ENCODE measurements at places on chromosomes 2 and 18.
A peak's percentile ranks its signal among the peaks of the same experiment; 100 is the strongest.

DNA sequence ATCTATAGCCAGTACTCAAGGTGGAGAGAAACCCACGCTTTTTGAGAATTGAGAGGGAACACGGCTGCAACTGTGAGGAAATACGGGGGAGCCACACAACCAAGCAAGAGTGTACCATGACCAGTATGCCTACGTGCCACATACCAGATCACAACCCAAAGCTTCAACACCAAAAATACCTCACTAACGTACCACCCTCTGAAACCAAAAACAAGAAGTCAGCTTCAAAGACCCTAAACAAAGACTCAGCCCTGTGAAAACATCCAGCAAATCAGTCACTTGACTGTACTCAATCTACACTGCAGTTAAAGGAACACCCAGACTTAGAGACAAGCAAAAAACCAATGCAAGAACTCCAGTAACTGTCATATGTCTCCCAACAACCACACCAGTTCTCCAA, 17.0 kb downstream of the RNU4ATAC start:
- no peak for DNase-seq

- DNase-seq = no peak
Observed at GRCh38 chr2:241509155-241509784, 886 bp upstream of the STK25 start.

GRCh38 chr18:32548688-32549087, 78.0 kb upstream of the GAREM1 start:
- DNase-seq = no peak

GRCh38 chr2:47046271-47046670, 108.8 kb downstream of the STPG4 start:
- DNase-seq = no peak

- no peak for DNase-seq
Observed at GRCh38 chr2:182300608-182301007, 126.2 kb downstream of the PDE1A start.

GRCh38 chr2:225091336-225091735, 49.1 kb upstream of the DOCK10 start:
- no peak for DNase-seq

GRCh38 chr2:15811367-15811766, 129.0 kb upstream of the MYCN start:
- no peak for DNase-seq

GRCh38 chr2:16244966-16245320, 304.6 kb downstream of the MYCN start:
- no peak for DNase-seq

DNA sequence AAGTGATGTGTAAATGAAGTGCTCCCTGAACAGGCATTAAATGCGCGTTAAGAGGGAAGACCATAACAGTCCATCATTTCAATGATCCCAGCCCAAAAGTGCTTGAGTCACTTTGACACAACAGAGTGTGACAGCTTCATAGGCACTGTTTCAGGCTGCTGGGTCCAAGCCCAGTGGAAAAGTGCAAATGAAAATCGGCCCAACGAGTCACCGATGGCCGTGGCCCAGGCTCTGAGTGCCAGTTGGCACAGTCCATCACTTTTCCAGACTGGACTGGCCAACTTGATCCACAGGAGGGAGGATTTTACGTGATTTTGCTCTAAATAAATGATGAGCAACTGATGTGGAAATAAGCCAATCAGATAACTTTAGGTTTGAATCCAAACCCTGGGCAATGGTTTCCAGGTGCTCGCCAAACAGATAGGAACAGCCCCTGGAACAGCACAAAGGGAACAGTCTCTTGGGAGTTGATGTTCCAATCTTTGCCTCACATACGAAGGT, 114.0 kb downstream of the SP3 start:
- peak; percentile 73 for DNase-seq

DNA sequence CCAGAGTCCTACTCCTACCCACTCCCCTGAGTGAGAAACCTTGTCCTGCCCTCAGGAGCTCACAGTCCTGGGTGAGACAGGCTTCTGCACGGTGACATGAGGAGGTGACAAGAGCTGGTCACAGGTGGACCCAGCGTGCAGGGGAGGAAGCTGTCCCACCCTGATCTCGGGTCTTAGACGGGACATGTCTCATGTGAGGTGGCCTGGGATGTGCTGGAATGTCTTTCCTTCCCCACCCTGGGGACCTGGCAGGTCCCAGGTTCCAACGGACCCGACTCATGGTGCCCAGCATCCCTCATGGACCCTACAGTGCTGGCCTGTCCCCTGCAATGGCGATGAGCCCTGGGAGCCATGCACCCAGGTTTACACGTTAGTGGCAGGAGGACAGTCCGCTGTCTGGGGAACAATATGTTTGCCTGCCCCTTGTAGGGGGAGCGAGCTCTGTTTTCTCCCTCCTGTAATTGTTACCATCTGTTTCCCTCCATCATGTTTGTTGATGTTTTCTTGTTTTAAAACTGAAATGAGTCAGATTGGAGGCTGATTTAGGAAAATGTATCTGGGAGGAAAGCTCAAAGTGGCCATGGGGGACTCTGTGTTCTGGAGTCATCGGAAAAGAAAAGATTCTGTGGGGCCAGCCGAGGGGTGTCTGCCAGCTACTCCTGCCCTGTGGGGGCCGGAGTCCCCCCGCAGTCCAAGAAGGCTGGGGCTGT, 238.1 kb downstream of the KLHL29 start:
- DNase-seq = peak; percentile 22

GRCh38 chr2:128465246-128466170, 146.8 kb upstream of the HS6ST1 start:
- DNase-seq = peak; percentile 9

DNA sequence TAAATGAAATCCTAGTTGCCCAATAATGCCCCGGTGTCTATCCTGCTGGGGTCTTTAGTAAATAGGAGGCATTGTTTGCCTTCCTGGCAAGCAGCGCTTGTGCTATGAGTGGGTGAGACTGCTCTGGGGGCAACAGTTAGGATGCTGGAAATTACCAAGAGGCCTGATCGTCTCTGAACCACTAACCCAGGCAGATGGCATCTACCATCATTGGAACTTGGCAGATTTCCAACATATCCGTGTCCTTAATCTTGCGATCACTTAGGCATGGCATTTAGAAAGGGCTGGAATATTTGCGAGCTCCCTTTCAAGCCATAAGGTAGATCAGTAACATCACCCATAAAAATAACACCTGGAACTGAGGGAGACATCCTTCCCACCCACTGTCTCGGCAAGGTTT, 18.8 kb upstream of the SH3RF3 start:
- no peak for DNase-seq

- no peak for DNase-seq
Observed at GRCh38 chr18:35609236-35609635, 27.7 kb downstream of the GALNT1 start.

DNA sequence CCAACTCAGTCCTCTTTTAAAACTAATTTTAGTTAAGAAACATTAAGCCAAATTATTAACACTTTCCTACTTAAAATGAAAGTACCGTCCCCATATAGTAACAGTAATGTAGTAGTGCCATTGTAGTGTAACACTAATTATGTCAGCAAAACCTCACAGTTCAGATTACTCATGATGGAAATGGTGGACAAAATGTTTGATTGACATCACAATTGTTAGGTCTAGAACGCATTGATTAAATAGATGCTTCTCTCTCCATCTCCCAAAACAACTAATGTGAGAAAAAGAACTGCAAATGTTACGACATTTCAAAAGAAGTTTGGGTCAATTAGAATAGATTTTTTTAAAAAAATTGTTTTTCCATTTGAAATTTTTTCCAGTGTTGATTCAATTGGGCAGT, 1.2 kb upstream of the ATF2 start:
- DNase-seq = no peak

- DNase-seq = peak; percentile 84
Observed at GRCh38 chr2:48530033-48530811, at the start of gene STON1. STON1 (plus strand) TSS chr2:48530154; CDS start chr2:48580634, 50,480 bp downstream.

DNA sequence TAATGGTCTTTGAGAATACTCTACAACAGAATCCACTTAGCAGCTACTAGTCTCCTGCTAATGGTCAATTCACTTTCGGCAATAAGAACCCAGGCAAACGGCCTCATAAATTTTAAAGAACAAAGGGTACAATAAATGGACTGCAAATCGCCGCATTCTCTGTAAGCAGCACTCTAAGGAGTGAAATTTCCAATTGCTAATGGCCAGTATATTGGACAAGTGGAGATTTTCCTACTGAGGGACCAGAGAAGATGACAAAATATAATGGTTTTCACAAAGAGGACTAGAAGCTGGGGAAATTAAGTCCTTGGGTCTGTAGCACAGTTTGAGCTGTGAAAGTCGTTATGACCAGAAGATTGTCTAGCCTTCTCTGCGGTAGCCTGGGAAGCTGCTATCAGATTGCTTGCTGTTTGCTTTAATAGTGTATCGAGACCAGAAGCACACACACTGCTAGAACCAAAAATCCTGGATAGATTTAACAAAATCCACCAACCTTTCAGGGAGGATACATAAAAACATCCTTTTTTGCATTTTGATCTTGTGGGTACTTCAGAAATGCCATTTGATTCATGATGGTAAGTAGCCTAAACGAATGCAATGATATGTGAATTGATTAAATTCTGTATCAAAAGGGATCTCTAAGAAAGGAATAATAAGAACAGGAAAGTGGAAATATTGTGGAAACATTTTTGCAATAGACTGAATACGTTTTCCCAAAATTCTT, 53.6 kb upstream of the ATP8B1 start:
- DNase-seq = no peak

- DNase-seq = no peak
Observed at GRCh38 chr2:137872577-137872976, 91.7 kb upstream of the HNMT start.

DNA sequence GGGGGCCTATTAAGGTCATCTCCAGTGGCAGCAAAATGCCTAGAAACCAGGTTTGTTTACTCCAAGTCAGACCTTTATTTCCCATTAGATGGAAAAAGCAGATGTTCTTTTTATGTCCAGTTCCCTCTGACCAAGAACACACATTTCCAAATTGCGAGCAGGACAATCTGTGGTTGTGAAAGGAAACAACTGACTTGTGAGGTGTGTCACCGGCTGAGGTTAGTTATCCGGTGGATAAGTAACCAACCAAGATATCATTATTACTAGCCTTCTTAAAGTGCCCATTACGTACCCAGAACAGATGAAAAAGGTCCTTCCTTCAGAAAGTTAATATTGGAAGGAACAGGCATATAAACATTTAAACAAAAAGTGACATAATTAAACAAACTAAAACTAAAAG, 112.9 kb downstream of the THADA start:
- DNase-seq = peak; percentile 32

DNA sequence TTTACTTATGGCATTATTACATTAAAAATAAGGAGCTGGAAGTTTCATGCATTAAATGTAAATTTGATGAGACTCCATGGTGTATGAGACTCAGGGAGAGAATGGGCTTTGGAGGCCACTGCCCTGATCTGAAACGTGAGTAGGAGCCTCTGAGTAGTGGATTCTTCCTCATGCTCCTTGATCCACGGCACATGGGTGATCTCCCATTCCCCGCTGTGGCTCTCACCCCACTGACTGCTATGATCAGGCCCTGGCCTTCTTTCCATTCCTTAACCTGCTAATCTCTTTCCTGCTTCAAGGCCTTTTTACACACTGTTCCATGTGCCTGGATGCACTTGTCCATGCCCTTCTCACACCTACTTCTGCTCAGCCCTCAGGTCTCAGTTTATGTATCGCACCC, 68.4 kb downstream of the SMAD7 start:
- DNase-seq = no peak

GRCh38 chr2:110886826-110887573, 154.6 kb downstream of the ACOXL start:
- no peak for DNase-seq

DNA sequence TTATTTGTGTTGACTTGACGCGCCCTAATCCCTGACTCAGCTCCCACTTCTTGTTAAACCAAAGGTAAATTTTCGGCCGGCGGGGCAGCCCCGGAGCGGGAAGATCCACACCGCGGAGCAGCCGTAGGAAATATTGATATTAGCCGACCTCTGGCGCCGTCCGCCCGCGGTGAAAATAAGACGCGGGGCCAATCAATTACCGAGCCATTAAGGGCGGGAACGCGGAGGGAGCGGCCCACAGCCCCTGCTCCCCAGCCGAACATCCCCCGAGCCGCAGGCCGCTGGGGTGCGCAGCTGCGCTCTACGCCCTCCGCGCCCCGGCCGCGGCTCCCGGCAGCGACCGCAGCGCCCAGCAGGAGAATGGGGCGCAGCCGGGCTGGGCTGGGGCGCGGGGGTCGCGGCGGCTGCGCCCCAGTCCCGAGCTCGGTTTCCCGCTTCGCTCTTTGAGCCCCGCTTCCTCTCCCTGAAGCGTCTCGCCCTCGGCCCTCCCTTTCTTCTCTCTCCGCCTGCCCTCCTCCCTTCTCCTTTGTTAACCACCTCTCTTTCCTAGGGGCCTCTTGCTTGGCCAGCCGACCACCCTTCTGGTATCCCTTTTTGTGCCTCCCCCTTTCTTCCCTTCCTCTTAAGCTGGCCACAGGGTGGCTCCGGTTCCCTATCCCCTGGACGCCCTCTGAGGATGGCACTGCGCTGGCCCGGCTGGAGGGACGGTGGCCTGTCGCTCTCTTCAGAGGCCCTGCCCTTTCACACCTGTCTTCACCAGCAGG, 40.9 kb downstream of the CELF4 start:
- no peak for DNase-seq

DNA sequence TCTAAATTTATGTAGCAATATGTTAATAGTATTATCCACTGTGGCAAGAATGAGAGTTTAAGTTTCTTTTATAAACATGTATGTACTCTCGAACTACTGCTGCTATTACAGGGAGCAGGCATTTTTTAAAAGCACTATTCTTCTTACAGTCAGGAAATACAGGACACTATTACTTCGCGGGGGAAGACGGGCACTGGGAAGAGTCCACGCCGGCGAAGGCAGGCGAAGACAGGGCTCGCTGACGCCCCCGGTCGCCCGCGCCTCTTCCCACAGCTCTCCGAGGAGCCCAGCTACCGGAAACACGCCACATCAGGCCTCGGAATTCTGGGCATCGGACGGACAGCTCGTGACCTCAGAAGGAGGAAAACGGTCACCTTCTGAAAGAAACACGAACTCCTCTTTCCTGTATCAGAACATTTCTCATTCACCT, 90.2 kb downstream of the FAM161A start:
- DNase-seq = peak; percentile 87

DNA sequence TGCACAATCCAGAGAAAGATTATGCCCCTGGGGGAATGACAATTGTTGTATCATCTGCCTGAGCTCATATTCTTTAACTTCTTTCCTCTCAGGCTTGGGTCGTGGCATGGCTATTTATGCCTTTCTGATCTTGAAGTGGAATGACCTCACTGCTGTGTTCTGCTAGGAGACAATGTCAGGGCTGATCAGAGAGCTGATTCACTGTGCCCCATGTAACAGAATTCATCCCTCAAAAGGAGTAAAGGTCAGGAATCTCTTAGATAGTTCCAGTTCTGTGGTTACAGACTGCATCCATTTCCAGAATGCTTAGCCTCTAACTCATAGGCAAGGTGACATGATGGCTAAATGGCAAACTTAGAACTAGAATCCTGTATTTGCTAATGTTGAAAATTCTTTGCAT, 511.7 kb upstream of the CNTNAP5 start:
- no peak for DNase-seq
